ENCODE measurements at places on chromosomes 5 and 9.

GRCh38 chr5:130488252-130488651, 584.0 kb downstream of the CHSY3 start:
- peak; percentile 55 for DNase-seq

- DNase-seq = no peak
These were observed 187.2 kb downstream of the GNA14 start for GRCh38 chr9:77460938-77461337.

GRCh38 chr9:134689321-134690181, 47.9 kb downstream of the COL5A1 start:
- DNase-seq = peak; percentile 56

GRCh38 chr9:119739476-119739875, 370.2 kb upstream of the BRINP1 start:
- DNase-seq = no peak

GRCh38 chr9:109585796-109586195, 87.7 kb upstream of the PTPN3 start:
- no peak for DNase-seq

DNA sequence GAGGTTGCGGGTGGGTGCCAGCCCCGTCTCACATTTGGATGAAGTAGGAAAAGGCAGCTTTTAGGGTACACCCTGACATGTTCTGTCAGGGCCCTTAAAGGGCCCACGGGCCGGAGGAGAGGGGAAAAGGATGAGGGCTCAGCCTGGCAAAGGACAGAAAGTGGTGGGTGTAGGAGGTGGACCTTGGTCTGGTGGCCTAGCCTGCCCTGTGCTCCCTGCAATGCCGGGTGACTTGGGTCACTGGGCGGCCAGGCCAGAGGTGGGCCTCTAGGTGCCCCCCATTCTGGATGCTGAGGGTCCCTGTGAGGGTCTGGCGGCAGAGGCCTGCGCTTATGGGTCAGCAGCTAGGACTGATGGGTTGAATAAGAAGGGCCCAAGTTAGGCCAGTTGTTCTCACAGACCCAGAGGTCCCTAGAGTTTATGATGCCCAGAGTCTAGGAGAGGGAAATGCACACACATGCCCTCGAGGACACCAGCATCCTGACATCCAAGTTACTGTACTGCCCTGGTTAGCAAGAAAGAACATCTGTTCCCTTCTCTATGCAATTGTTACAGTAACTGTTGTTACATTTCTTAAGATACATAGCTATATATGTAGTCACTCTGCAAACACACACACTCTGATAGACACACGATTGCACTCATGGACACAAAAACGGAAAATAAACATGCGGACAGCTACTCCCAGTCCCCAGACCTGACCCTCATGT, 12.5 kb downstream of the TRIM7 start:
- no peak for DNase-seq
